ENCODE measurements at places on chromosomes 3 and 15.
A peak's percentile ranks its signal among the peaks of the same experiment; 100 is the strongest.

DNA sequence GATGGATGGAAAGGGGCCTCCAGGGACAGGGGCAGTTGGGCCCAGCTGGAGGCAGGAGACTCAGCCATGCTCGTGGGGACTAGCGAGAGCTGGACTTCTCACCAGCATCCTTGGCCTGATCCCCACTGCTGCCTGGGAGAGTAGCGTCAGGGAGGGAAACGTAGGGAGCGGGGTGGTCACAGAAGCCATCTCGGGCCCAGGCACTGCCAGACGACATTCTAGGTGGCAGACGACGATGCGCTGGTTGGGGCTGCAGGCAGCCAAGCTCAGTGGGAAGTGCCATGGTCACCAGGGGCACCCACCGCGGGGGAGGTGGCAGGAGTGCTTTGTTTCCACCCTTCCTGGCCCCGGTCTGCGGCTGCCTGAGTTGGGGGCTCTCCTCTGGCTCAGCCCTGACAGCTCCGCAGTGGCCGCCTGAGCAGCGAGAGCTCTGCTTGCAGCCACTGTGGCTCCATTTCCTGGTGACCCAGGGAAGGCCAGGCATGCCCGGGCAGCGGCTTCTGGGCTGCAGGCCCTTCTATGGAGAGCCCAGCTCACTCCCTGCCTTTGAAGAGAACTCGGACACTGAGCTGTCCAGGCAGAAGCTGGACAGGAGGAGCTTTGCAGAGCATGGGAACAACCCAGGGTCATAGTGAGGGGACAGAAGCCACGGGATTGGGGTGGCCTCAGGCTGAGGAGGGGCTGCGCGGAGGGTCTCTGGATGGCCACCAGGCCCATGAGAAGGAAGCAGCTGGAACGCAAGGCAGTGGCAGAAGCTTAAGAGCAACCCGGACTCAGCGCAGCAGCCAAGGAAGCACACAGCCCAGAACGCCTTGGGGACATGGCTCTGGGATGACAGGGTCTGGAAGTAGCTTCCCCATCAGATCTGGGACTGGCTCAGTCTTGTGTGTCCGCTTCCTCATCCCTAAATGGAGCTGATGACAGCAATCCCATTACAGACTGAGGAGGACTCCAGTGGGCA is 30.8 kb downstream of the KLHL25 start:
- DNase-seq: no peak

DNA sequence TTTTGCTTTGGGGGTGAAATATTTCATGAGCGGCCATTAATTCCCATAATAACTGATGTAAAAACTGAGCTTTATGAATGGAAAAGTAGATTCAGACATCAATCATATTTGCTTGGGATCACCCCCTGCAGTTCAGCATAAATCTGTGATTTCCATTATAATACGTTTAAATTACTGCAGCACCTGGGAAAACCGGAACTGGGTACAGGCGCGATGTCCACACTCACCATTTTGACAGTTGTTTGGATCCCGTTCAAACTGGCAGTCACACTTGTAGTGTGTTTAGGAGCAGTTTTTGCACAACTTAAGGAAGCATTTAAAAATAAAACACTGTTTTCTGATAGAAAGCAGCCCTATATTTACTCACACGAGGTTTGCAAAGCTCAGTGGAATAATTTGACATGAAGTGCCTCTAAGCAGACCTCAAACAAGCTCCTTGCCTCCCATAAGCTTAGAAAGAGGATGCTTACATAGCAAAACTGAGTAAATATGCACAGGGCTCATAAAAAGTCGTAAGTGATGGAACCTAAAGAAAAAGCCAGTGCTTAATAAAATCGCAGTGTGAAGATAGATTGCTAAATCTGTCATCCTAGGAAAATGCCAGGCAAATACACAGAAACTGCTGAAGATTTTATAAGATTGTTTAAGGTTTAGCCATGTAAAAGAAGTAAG is 377.6 kb downstream of the PTPRG start:
- no peak for DNase-seq

DNA sequence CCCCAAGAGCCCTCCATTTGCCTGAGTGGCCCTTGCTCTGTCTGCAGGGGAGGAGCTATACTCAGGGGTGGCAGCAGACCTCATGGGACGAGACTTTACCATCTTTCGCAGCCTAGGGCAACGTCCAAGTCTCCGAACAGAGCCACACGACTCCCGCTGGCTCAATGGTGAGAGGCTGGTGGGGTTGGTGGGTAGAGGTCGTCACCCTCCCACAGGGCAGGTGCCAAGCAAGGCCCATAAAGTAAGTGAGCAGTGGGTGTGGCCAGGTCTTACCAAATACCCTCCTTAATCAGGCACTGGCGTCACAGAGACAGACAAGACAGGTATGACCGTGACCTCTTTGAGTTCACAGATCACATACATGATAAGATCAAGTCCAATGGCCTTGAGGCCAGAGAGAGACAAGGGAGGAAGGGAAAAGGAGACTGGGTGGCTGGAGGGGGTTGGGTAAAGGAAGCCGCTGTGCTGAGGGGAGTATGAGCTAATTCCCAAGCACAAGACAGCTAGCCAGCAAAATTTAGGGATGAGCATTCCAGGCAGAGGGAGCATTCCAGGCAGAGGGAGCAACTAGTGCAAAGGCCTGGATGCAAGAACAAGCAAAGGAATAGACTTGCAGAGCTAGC is 2.5 kb downstream of the SEMA3B start:
- DNase-seq: no peak

GRCh38 chr3:56488812-56489600 is 20.7 kb upstream of the ERC2 start:
- no peak for DNase-seq

- no peak for DNase-seq
Measured at GRCh38 chr15:69734699-69735098, 282.1 kb downstream of the RPLP1 start.

- DNase-seq: no peak
Measured at GRCh38 chr3:150484410-150484809, 61.9 kb downstream of the SERP1 start.

DNA sequence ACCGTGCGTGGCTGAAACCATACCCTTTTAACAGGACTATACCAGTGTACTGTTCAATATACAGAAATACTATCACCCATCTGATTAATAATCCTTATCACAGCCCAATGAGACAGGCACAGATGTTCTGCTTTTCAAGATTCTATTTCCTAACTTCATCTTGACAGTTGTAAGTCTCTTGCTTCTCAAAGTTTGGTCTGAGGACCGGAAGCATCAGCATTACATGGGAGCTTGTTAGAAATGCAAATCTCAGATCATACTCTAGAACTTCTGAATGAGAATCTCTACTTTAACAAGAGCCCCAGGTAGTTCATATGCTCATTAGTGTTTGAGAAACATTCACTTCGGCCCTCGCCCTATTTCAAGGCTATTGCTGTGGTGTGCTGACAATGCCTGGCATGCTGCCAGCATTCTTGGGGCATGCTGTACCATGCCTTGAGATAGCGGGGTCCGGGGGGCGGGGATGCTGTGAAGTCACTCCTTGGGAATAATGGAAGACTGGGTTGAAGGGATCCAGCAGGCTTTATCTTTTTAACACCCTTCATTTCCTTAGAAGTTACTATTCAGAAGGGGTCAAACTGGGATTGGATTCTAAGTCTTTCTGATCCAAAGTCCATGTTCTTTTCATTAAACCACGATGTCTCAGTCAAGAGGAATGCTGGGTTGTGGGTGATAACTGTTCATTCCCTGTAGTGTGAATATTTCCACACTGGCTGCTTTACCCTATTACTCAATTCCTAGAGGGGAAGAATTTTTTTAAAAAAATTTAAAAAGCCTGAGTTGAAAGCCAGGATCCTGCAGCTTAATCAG is 194.7 kb downstream of the LPP start:
- DNase-seq: no peak

- no peak for DNase-seq
Measured at GRCh38 chr3:56303487-56303886, 164.8 kb downstream of the ERC2 start.

- DNase-seq: no peak
Measured at GRCh38 chr3:54062546-54062945, 59.8 kb upstream of the CACNA2D3 start.

DNA sequence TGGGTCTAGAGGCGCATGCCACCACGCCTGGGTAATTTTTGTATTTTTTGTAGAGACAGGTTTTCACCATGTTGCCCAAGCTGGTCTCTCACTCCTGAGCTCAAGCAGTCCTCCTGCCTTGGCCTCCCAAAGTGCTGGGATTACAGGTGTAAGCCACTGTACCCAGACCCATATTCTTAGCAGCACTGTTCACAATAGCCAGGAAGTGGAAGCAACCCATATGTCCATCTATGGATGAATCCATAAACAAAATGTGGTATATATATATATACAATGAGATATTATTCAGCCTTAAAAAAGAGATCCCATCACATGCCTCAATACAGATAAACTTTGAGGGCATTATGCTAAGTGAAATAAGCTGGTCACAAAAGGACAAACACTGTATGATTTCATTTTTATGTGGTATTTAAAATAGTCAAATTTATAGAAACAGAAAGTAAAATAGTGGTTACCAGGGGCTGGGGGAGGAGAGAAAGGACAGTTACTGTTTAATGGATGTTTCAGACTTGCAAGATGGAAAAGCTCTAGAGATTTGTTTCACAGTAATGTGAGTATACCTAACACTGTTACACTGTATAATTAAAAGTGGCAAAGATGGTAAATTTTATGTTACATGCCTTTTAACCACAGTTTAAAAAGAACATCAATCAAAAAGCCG is 35.7 kb upstream of the GRAMD1C start:
- no peak for DNase-seq

GRCh38 chr3:71753701-71754609 is at the start of gene GPR27:
TSS of gene GPR27 (plus strand) at chr3:71753855. CDS start at chr3:71754050, 195 bp downstream.
- DNase-seq: peak; percentile 6

- DNase-seq: no peak
Measured at GRCh38 chr15:38212729-38213351, 39.8 kb upstream of the SPRED1 start.

- DNase-seq: no peak
Measured at GRCh38 chr3:71135373-71136088, 448.0 kb downstream of the FOXP1 start.

GRCh38 chr15:73990250-73991005 is 1.7 kb downstream of the STOML1 start:
- DNase-seq: no peak

All from NCI-H526 treated with DMSO at 0.1 percent for 48 hours (cell line).